Spinal cord (tissue), 10 donors: ENCODE measurements at places on chromosomes 1 and 21. TPM values are rescaled to one million over a fixed set of nuclear protein-coding genes. Genes with fewer than 3 reads are reported as not detected.
A peak's percentile ranks its signal among the peaks of the same experiment; 100 is the strongest.

DNA sequence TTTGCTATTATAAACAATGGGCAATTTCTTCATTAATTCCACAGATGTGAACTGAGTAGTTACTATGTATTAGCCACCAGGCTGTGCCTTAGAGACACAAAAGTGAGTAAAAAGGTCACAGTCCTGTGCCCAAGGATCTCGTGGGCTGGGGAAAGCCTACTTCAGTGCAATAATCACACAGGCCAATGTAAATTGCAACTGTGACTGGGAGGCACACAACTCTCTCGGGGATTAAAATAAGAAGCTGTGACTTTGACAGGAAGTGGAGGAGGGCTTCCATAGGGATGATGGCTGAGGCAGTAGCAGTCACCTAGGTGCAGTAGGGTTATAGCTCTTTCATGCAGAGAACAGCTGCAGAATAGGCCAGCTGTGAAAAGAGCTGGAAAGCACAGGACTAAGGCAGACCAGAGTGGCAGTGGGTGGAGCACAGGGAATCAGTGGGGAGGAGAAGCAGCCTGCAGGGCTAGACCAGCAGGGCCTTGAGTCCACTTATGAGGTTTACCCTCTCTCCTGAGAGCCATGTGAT, 121.9 kb downstream of the MAB21L3 start:
- DNase-seq = no peak

GRCh38 chr1:183365676-183366075, 52.5 kb downstream of the NMNAT2 start:
- DNase-seq = no peak

GRCh38 chr21:27505516-27505915, 538.6 kb upstream of the ADAMTS5 start:
- DNase-seq = no peak

DNA sequence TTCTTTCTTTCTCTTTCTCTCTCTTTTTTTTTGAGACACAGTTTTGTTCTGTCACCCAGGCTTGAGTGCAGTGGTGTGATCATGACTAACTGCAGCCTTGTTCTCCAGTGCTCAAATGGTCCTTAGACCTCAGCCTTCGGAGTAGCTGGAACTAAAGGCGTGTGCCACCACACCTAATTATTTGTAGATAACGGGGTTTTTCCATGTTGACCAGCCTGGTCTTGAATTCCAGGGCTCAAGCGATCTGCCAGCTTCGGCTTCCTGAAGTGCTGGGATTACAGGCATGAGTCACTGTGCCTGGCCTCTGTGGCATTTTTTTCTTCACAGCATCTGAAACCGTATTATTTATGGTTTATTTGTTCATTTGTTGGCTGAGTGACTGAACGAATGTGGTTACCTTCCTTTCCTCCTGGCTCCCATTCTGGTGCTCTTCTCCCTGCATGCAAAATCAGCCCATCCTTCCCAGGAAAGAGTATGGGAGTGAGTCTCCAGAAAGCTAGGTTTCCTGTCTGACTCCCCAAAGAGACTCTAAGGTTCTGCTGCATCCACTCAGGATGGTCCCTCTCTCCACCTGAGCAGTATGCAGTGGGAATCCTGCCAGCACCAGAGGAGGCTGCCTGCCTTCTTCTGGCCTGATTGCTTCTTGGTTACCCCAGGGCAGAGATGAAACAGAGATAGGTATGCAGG, 155.0 kb upstream of the BEND5 start:
- no peak for DNase-seq

- DNase-seq = no peak
Observed at GRCh38 chr1:224499204-224499603, 64.6 kb upstream of the WDR26 start.

DNA sequence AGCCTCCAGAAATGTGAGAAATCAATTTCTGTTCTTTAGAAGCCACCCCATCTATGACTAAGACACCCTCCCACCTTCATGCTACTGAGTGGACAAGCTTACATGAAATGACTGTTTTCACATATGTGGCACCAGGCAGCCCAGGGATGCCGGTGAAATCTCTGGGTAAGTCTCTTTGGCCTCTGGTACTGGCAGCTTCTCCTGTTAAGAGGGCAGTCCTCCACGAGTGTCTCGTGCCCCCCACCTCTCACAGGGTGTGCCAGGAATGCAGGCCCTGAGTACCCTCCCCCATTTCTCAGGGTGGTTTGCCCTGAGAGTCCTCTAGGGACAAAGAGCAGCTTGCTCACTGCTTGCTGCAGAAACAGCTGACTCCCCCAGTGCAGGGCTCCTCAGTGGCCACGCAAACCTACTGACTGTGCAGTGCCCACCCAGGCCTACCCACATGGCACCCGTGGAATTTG, 3.2 kb upstream of the PRXL2B start:
- DNase-seq = no peak

DNA sequence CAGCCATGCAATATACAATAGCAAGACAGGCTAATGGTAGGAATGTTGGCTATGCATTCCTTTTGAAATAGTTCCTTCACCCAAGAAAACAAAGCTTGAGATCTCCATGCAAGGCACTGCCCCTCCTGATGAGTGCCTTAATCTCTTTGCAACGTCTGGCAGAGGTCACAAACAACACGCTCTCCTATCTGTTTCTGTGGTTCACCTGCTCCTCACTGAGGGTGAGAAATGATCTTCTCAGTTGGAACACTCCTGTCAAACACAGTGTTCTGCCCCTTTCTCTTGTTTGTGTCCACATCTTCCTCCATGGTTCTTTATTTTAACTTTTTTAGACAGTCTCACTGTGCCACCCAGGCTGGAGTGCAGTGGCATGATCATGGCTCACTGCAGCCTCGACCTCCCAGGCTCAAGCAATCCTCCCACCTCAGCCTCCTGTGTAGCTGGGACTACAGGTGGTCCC, 21.2 kb upstream of the XPR1 start:
- DNase-seq = no peak

DNA sequence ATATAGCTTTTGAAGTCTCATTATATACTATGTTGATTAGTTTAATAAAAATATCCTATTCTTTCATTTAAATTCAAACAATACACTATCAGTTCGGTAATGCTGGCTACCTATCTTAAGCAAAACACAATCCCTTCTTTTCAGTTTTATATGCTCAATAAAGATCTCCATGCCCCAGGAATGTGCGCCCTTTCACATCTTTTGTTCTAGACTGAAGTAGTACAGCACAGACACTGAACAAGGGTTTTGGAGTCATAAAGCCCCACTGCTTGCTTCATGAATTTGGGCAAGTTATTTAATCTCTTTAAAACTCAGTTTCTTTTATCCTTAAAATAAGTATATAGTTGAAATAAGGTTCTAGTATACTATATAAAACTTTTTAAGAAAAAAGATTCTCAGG, 22.4 kb downstream of the SYDE2 start:
- DNase-seq = no peak

DNA sequence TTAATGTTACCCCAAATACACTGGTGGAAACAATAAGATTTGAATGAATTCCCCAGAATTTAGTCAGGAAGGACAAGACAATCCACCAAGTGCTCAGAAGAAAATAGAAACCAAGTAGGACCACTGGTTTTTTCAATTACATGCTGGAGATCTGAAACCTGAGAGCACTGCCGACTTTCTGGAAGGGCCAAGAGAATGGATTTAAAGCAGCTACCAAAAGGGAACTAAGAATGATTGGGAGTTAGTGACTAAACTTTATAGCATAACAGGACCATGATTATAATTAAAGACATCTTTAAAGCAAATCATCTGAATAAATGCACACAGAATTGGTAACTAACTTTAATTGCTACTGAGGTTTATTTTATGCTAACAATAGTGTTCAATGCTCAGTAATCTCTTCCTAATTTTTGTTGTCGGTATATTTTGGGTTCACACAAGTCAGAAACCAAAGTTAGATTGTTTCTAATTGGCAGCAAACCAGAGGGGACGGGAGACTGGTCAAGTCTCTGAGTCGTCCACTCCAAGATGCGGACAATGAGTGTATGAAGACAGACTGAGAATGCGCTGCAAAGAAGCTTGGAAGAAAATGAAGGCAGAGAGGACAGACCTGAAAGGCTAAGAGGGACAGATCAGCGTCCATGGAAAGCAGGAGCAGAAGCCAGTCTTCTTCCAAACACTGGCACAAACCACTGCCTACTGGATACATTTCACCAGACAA, 2.3 kb upstream of the RGS13 start:
- no peak for DNase-seq

GRCh38 chr1:83857103-83857502, 141.8 kb downstream of the TTLL7 start:
- peak; percentile 41 for DNase-seq

- DNase-seq = no peak
Observed at GRCh38 chr1:231286603-231287002, 45.6 kb downstream of the GNPAT start.

DNA sequence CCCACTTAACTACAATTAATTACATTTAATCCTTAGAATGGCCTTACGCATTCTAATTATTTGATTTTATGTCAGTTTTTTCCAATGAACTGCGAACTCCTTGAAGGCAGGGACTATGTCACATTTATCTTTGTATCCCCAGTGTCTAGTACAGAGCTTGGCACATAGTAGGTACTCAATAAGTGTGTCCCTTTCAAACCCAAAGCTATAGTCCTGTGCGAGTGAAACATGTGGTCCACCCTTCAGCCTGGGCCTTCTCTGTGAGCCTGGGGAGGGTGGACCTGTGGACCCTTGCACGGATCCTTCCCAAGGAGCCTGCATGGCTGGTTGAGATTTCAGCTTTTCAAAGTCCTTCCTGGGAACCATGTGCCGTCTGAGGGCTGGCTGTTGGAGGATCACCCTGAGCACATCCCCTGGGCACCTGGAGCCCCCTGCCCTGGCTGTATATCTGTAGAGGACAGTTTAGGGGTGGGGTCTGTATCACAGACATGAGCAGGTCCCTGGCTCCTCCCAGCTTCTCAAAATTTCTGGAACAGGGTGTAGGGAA, 103.1 kb downstream of the IER5 start:
- no peak for DNase-seq

- no peak for DNase-seq
Observed at GRCh38 chr1:21586846-21587601, 77.8 kb downstream of the ALPL start.

- no peak for DNase-seq
Observed at GRCh38 chr1:40939320-40940059, 40.0 kb upstream of the CTPS1 start.

GRCh38 chr1:210487021-210487420, 158.3 kb downstream of the HHAT start:
- DNase-seq = no peak

DNA sequence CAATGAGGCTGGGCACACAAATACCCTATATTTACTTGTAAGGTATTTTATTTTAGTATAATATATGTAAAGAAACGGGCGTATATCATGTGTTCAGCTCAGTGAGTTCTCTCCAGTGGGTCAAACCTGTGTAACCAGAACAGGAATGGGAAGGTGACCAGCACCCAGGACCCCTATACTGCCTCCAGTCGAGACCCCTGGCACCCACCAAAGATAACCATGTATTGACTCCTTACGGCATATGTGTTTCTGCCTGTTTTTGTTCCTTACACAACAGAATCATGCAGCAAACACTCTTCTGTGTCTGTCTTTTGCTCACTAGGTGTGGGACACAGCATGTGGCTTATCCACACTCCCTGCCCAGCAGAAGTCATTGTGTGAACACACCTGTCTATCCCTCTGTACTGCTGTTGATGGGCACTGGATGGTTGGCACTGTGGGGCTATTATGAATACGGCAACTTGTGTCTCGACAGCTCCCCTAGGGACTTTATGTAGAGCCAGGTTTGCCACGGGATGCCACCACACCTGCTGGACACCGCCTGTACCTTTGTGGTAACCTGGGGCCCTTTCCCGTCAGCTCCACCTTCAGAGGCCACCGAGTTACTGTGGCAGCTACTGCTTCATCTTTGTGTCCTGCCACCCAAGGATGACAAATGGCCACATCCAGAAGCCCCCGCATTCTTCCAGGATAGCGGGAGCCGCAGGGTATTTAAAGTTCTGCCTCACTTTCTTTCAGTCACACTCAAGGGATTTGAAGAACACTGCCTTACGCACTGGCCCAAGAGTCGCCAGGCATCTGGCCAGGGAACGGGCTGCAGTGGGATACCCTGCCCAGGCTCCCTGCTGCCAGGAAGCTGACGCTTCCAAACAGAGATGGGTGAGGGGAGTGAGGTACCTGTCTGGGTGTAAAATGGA, 23.5 kb upstream of the C2CD2 start:
- no peak for DNase-seq

DNA sequence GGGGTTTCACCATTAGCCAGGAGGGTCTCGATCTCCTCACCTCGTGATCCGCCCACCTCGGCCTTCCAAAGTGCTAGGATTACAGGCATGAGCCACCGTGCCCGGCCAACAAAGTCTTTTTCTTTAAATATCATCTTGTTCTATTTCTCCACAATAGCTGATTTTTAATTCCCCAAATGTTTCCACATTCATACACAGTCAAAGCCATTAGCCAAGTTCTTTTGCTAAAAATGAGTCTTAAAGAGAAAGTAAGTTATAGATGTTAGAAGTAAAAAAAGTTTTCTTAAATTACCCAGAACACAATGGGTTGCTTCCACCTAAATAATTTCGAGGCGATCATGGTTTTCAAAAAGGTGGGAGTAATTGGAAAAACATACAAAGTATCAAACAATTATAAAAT, 30.6 kb downstream of the C2CD2 start:
- no peak for DNase-seq

DNA sequence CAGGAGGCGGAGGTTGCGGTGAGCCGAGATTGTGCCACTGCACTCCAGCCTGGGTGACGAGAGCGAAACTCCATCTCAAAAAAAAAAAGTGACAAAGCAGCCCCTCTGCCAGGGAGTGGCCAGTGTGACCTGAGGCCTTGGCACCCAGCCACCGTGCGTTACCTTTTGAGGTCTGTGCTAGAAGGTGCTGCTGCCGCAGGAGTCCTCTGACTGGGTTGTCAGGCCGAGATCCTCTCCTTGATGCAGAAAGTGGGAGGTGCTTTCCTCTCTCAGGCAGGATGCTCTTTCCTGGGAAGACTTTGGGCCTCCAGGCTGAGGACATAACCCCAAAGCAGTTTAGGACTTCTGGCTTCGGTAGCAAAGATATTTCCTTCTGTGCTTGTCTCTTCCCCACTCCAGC, 280.5 kb upstream of the VAMP3 start:
- no peak for DNase-seq

DNA sequence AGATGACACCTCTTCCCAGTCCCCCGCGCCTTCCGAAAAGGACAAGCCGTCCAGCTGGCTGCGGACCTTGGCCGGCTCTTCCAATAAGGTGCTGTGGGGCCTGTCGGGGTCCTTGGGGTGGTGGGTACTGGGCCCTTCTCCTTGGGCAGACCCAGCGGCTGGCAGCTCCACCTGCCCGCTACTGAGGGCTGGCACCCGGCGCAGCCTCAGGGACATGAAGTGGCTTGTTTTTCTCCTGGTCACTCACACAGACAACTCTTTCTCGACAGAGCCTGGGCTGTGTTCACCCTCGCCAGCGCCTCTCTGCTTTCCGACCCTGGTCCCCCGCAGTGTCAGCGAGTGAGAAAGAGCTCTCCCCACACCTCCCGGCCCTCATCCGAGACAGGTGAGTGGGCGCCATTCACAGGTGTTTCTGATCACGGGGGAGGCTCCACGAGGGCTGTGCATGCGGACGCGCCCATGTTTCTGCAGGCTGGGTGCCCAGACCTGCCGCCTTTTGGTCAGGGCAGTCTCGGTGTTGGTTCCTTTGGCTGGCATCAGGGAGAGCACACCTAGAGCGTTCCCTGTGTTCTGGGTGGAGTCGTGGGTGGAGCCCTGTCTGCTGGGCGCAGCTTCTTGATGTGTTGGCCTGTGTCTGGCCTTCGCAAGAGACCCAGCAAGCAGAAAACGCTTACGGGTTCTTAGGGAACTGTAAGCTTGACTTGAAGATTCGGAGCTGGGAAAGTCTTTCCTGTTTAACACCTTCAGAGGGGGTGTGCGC, 75.1 kb downstream of the SKI start:
- no peak for DNase-seq

Gene DMRTA2
- total RNA-seq = 0.61 TPM

Gene GJC2
- total RNA-seq = 17.1 TPM

Gene KCNN3
- total RNA-seq = 12.9 TPM

Gene TSACC
- not detected for total RNA-seq

Gene PDC
- not detected for total RNA-seq

Gene LRRC8C
- 19.7 TPM for total RNA-seq
